Stimulated activated CD8-positive, alpha-beta memory T cell treated with anti-CD3 and anti-CD28 coated beads, Interleukin-15, amount 100 ng/mL, for 48 hours (primary cell): ENCODE measurements at places on chromosomes 7 and 10.

GRCh38 chr7:98985406-98985805 is 107.1 kb downstream of the TRRAP start:
- DNase-seq, result no peak

DNA sequence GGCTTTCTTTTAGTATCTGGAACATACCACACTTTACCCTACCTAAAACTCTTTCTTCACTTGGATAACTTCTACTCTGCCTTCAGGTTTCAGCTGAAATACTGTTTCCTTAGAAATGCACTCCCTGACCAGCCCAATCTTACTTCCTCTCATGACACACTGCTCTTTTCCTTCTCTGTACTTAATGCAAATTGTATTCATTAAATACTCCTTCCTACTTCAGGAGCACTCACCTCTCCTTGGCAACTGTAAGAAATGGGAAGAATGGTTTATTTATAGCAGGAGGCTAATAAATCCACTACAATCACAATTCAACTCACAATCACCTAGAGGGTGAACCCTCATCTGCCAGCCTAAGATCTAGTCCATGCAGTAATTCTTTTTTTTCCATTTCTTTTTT is 15.2 kb downstream of the ZCWPW1 start:
- DNase-seq, result no peak

DNA sequence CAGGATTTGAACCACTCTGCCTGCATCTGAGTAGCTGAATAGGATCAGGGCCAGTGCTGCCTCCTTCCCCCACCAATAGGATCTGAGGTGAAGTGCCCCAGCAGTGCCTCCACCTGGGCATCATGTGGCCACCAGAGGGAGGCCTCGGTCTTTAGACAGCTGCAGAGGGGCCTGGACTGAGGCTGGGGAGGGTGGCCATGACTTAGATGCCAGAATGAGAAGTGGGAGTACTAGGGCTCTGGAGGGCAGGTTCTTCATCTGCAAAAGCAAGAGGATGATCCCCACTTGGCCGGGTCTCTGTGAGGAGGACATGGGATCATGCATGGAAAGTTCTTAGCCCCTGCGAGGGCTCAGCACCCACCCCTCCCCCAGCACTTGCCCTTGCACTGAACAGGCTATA is 56.9 kb downstream of the NEUROG3 start:
- DNase-seq, result peak; percentile 7

- DNase-seq, result no peak
Observed at GRCh38 chr10:17708821-17709220, 43.2 kb upstream of the TMEM236 start.
